ENCODE measurements at places on chromosomes 6 and 20. TPM values are rescaled to one million over a fixed set of nuclear protein-coding genes. Genes with fewer than 3 reads are reported as not detected.

Gene FAXC
- 0.82 TPM for total RNA-seq

Gene PGBD1
- total RNA-seq = 9.1 TPM

Gene DEF6
- total RNA-seq = 2.1 TPM

Gene KIF25
- not detected for total RNA-seq

Gene RWDD2A
- total RNA-seq = 5.1 TPM

Gene AVP
- not detected for total RNA-seq

Gene COQ3
- total RNA-seq = 2.0 TPM

Measured in glomerular endothelial cell (primary cell).